ENCODE measurements at places on chromosomes 11 and 22.
A peak's percentile ranks its signal among the peaks of the same experiment; 100 is the strongest.

GRCh38 chr11:102446606-102447005 is 6.0 kb downstream of the TMEM123 start:
- peak; percentile 78 for DNase-seq

DNA sequence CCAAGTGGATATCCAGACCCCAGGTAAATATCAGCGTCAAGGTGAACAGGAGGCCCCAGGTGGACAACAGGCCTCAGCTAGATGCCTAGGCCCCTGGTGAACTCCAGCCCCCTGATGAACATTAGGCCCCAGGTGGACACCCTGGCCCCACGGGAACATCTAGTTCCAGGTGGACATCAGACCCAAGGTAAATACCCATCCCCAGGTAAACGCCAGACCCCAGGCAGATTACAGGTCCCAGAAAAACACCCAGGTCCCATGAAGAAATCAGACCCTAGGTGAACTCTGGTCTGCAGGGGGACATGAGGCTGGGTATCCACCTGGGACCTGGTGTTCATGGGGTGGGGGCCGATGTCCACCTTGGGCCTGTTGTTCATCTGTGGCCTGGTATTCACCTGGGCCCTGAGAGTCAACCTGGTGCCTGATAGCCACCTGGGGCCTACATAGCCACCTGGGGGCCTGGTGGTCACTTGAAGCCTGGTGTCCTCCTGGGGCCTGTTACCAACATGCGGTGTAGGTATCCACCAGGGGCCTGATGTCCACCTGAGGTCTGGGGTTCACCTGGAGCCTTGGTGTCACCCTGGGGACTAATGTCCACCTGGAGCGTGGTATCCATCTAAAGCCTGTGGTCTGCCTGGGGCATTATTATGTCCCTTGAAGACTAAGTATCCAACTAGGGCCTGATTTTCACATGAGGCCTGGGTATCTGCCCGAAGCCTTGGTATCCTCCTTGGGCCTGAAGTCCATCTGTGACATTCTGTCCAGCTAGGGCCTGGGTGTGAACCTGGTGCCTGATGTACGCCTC is 56.8 kb upstream of the SEPTIN5 start:
- no peak for DNase-seq

GRCh38 chr11:22317656-22318055 is 20.5 kb upstream of the SLC17A6 start:
- DNase-seq = no peak

GRCh38 chr11:6298605-6299004 is 21.7 kb downstream of the CAVIN3 start:
- peak; percentile 39 for DNase-seq

DNA sequence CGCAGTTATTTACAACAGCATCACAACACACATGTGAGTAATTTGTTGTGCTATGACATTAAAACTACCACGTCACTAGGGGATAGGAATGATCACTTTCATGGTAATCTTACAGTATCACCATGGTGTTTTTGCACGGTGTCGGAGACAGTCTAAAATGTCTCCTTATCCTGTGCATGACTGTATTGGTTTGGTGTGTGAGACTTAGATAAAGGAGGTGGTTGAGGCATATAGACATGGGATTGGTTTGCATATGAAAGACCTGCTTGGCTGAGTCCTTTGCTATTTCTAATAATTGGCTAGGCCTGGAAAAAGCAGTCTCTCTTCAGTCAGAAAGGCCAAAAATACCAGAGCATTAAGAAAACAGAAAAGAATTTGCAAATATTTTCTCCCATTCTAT is 30.2 kb downstream of the MSANTD4 start:
- DNase-seq = no peak

DNA sequence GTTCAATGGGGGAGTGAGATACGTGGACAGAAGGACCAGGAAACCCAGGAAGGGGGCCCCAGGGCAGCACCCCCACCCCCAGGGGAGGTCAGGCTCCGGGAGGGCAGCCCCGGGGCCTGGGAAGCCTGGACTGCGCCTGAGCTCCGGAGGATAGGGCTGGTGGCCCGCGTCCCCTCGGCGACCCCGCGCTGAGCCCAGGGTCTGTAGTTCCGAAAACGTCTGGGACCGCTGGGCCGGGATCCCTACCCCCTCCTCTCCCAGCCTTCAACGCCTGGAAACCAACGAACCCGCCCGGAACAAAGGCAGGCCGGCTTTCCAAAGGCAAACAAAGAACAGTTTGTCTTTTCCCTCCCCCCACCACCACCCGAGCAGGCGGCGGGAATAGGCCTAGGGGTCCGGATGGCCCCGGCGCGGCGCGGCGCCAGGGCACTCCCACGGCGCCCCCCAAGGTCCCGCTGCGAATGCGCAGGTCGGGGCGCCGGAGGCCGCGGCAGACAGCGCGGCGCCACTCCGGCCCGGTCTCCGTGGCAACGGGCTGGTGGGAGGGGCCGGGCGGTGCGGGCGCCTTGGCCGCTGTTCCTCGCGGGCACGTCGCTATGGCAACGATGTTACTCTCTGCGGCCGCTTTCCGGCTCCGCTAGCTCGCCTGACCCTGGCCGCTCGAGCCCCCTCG is 58.5 kb downstream of the IGLL1 start:
- peak; percentile 81 for DNase-seq

DNA sequence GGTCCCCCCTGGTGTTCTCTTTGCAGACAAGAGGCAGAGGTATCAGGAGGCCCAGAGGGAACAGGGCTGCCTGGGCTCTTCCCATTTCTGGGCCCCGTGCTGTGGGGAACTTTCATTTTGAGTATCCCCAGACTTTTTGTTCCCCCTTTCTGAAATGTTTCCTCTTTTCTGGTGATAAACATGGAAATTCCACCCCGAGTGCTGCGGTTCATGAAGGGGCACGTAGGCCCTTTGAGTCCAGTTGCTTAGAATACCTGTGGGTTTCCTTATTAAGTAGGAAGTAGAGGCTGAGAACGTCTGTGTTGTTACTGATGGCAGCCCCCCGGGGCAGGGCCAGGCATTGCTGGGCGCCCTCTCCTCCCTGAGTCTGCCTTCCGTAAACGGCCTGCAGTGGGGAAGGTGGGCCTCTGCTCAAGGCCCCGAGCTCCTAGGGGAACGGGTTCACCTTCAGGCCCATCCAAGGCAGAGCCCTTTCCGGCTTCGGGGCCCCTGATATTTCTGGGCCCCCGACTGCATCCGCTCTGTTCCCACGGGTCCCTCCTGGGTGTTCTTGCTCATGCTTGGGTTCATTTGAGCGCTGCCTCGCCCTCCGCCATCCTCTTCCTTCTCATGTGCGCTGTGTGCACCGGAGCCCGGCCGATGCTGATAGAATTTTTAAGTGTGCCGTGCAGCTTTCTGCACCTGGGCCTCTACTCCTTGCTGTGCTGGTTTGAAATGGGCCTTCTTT is 12.0 kb downstream of the TBC1D22A start:
- no peak for DNase-seq

DNA sequence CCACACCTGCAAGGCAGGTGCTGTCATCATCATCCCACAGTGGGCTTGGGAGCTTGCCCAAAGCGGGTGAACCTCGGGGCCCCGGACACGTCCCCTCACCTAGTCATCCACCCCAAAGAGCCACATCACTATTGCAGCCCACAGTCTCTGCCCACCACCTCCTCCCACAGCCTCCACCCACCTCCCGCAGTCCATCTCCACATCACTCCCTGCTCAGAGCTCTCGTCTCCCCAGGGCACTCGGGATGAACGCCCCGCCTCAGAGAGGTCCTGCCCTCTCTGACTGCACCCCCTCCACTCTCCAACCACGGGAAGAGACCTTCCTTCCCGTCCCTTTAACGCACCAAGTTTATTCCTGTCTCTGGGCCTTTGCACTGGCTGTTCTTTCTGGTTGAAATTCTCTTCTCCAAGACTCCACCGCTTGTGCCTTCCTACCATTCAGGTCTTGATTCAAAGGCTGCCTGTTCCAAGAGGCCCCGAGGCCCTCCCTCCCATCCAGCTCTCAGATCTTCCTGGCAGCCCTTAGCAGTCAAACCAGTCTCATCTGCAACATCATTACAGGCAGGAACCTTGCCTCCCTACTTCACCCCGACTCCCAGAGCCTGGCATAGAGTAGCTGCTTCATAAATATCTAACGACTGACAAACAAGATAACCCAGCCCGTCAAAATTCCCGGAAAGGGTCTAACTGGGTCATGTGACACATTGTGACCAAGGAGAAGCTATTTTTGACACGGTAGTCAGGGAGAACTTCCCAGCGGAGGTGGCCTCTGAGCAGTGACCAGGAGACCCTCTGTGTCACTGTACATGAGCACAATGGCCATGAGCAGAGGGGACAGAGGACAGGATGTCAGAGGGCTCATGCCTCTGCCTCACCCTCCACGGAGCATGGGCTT is 11.1 kb downstream of the KCNJ4 start:
- DNase-seq = no peak

DNA sequence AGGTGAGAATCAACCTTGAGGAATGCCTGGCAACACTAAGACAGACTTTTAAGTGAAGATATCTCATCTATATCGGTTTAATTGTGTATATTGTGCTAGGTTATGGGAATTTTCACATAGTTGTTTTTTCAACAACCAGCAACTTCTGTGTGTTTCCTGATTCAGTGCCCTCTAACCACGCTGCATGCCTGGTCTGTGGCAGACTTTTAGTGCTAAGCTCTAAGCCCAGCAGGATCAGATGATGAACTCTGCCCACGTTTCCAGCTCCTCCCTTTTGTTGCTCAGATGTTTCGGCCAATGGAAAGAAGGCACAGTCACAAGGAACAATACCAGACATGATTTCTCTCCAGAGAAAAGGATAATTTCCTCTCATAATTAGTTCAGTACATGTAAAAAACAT is 1.4 kb upstream of the VWA5A start:
- no peak for DNase-seq

GRCh38 chr22:46156031-46156430 is 5.7 kb downstream of the PPARA start:
- no peak for DNase-seq

DNA sequence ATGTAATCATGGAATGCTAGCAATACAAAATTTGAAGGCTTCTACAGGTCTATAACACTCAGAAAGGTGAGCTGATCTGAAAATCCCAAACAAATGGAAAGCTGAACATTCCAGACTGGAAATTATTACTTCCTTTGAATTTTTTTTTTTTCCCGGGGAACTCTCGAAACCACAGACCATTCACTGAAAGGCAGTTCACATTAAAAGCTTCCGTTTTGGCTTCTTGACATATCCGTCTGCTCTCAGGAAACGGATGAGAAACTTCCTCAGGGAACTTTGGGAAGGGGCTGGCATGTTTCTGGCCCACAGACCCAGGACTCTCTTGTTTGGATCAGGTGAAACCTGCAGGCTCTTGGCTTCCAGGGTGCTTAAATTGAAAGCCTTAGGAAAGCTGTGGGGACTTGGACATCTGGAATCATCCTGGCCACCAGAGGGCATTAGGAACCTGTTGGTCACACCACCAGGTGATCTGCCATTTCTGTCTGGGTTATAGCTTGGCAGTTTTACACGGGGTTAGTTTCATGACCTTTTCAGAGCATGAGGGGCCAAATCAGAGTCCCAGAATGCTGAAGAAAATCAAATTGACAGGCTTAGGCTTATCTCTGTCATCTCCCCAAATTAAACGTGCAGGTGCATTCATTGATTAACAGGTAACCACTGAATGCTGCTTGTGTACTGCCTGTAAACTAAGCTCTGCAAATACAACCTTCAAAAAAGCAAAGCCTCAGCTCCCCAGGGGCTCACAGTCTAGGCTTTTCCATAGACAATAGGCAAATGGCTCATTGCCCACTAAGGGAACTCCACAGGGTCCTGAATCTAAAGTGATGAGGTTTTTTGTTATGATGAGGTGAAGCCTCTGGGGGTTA is 22.7 kb upstream of the GRAMD1B start:
- DNase-seq = peak; percentile 62

DNA sequence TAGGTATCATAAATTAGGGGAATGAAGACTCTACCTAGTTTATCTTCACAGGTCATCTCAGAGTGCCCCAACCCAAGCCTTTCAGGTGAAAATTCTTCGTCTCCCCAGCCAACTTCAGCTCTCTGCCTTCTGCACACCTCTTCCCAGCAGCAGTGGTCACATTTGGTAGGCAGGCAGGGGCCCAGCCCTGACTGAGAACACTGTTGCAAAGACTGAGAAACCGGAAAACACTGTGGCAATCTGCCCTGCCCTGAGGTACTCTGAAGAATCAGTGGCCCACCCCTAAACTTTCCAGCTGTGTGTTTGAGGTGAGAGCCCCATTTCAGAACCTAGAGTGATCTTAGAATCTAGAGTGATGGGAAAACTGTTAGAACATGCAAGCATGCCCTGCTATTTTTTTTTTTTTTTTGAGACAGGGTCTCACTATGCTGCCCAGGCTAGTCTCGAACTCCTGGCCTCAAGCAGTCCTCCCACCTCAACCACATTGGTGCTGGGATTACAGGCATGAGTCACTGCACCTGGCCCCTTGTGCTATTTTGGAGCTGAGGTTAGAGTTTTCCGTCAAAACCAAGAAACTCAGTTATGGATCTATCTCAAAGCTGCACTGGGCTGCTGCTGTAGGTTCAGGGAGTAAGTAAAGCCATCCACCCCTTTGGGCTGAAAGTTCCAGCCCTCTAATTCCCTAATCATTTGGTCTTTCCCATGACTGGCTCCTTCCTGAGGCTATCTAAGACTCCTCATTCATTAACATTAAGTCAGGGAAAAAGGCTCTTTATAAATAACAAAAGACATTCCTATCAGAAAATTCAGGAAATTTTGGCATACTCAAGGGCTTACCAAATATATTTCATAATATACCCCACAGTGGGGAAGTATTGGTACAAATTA is 1.7 kb upstream of the LDHA start:
- DNase-seq = no peak

DNA sequence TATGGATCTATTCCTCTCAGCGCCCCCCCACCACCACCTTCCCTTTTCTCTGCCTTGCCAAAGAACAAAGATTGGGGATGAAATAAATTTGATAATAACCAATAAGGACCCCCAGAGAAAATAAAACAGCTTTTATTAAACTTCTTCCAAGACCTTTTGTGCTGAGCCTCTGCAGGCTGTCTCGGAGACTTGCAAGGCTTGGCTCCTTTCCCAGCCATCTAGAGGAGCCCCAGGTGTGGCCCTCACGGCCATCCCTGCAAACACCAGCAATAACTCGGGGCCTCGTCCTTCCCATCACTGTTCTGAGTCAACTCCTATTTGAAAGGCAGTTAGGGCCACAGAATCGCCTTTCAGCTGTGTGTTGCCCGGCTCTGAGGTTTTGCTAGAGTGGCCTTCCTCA is 51.2 kb upstream of the LMO1 start:
- no peak for DNase-seq

GRCh38 chr11:113161711-113162591 is 152.4 kb upstream of the TTC12 start:
- DNase-seq = no peak
